KBM-7 (cell line): ENCODE measurements at places on chromosomes 11 and 22.
A peak's percentile ranks its signal among the peaks of the same experiment; 100 is the strongest.

- no peak for DNase-seq
These were observed 2.9 kb downstream of the TEAD1 start for GRCh38 chr11:12677131-12677530.

DNA sequence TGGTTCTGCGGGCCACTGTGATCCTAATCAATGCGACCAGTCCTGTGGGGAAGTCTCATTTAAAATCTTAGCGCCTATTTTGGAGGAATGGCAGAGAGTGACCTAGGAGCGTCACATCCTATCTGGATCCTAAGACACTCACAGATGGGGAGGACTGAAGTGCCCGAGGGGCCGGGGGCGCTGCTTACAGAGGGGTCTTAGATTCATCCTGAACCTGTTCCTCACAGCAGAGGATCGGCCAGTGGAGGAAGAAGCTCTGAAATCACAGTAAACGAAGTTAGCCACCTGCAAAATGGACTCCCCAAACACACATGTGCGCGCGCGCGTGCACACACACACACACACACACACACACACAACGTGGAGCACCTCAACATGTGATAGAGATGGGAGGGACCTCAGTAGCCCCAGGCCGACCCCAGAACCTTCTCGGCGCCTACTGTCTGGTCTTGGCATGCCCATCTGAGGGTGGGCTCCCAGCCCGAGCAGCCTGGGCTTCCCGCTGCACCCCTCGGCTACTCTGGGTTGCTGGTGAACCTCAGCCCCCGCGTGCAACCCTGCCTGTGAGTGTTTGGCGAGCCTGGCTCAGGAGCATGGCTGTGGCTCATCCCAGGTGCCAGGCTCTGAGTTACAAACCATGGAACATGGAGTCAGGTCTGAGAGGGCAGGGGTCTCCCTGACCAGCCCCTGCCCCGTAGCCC lies 613.3 kb downstream of the TBC1D22A start:
- DNase-seq: no peak

- no peak for DNase-seq
These were observed 2.3 kb downstream of the CBX7 start for GRCh38 chr22:39149915-39150847.

GRCh38 chr22:49149721-49150608 lies 677.7 kb downstream of the BRD1 start:
- DNase-seq: no peak

DNA sequence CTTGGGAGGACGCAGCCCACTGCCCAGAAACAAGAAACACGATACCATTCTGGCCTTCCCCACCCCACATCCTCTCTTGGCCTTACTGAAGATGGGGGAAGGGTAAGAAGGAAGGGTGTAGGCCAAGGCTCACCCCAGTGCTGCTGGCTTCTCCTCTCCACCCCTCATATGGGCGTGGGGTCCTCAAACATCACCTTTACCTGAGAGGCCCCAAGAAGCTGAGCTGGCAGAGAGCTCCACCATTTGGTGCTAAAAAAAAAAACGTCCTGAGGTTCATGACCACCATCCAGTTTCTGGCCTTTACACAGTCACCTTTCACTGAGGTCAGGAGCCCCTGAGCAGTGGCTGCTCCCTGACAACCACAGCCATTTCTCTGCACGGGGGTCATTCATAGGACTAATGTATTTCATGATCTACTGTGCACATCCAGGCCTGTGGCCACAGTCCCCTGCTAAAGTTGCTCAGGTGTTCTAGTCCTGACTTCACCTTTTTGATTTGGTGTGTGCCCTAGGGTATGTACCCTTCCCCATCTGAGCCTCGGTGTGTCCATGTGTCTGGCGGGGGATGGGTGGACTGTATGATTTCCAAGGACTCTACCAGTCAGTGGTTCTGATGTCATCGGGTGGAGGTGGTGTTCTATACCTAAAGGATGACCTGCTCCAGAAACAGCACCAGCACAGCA lies 15.1 kb downstream of the RHOG start:
- DNase-seq: no peak

- no peak for DNase-seq
These were observed 24.7 kb downstream of the PC start for GRCh38 chr11:66933531-66933930.

DNA sequence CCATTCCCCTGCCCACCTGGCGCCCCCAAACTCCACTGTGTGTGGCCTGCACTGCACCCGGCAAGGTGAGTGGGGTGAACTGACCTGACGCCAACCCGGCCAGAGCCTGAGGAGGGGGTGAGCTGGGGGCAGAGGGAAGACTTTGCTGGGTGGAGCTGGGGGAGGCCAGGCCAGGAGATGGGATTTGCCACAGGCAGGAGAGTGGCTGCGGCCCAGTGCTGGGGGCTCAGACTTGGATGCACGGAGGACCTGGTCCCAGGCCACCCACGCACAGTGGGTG lies 17.8 kb upstream of the FLRT1 start:
- no peak for DNase-seq

DNA sequence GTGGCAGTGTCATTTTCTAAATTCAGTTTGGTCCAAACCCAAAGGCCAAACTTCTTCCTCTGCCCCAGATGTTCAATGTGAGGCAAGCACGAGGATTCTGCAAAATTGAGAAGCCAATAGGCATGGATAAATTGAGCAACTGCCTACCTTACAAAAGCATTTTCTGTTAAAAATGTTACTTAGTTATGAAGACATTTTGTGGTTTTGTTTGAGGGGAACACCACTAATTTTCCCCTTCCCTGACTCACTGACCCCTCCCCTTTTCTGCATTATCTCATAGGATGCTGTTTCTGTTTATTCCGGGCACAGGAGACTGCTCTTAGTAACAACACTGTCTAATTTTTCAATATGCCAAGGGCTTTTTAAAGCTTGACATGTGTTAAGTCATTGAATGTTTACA lies 462.8 kb downstream of the INSC start:
- no peak for DNase-seq

- no peak for DNase-seq
These were observed 5.9 kb downstream of the SLC17A6 start for GRCh38 chr11:22344081-22344480.

- no peak for DNase-seq
These were observed 5.9 kb downstream of the TPCN2 start for GRCh38 chr11:69054397-69055211.

DNA sequence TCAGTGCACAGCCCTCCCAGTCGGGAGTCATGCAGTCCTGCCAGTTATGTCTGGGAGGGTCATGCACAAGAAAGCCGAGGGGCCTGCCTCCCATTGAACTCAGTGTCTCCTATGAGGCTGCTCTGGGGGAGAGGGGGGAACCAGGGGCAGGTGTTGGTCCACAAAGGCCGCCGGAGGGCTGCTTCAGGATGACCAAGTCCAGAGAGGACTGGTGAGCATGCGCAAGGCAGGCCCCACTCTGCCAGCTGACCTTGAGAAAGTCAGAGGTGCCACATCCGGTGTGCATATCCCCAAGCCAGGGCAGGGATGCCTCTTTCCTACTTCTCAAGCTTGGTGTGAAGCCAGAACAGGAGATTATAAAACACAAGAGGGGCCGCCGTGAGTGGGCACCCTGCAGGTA lies 4.4 kb downstream of the SCN4B start:
- no peak for DNase-seq

GRCh38 chr11:34654483-34655334 lies 33.8 kb downstream of the EHF start:
- peak; percentile 15 for DNase-seq

GRCh38 chr22:44667829-44668189 lies 34.2 kb upstream of the PRR5 start:
- no peak for DNase-seq

DNA sequence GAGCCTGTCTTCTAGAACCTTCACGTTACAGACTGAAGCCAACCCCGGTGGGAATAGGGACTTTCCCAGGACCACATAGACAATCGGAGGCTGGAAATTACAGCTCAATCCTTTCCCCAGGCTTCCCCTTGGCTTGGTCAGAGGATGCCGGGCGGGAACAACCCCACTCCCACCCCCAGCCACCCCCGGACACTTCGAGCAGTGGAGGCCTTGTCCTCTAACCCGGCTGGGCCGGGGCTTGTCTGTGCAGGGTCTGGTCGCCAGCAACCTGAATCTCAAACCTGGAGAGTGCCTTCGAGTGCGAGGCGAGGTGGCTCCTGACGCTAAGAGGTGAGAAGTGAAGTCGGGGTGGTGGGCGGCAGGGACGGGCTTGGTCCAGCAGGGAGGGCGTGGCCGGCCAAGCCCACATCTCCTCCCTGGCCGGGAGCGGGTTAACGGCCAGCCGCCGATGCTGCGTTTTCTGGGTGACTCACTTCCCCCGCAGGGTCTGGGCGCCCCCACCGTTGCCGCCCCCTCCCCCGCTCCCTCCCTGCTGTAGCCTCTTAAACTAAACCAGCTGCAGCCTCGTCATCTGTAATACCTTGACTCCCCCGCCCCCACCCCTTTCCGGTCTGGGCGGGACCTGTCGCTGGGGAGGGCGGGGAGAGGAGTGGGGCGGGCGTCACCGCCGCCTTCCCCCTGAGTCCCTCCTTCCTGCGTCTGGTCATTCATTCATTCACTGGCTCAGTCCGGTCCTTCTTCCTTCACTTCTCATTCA lies 1.5 kb downstream of the LGALS1 start:
- DNase-seq: peak; percentile 96

DNA sequence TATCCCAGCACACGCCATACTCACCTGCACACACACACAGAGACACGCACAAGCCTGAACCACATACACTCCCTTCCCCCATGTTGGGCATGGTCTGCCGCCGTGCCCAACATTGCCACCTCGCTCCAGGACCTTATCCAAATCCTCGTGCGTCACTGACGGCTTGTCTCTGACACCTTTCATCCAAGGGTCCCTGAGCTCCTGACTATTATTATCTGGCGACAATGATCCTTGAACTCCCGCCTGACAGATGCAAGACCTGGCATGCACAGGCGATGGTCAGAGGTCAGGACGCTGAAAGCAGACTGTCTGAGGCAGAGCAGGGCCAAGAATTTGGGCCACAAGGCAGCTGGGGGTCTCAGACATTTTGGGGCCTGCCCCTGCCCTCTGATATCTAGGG lies 4.2 kb downstream of the MB start:
- DNase-seq: no peak

DNA sequence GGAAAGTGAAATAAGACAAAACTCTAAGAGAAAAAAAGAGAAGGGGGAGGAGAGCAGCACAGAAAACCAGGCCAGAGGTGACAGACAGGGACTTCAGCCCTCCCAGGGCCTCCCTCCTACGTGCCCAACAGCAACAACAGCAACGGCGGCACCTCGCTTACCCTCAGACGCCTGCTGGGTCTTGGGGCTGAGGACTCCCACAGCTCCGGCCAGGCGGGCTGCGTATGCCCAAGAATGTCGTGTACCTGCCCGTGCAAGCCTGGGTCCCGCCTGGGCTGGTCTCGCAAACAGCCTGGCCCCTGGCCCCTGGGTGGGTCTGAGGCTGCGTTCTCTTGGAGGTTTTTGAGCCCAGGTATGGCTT lies 30.5 kb downstream of the ARAP1 start:
- no peak for DNase-seq

DNA sequence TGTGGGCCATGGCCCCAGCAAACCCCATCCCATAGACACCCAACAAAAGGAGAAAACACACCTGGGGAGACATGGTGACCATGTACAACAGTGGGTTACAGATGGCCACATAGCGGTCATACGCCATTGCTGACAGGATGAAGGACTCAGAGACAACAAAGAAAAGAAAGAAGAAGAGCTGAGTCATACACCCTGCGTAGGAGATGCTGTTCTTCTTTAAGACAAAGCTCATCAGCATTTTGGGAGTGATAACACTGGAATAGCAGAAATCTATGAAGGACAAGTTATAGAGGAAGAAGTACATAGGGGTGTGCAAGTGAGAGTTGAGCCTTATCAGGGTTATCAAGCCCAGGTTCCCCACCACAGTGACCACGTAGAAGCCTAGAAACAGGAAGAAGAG lies 4.9 kb downstream of the OR8B8 start:
- DNase-seq: no peak

DNA sequence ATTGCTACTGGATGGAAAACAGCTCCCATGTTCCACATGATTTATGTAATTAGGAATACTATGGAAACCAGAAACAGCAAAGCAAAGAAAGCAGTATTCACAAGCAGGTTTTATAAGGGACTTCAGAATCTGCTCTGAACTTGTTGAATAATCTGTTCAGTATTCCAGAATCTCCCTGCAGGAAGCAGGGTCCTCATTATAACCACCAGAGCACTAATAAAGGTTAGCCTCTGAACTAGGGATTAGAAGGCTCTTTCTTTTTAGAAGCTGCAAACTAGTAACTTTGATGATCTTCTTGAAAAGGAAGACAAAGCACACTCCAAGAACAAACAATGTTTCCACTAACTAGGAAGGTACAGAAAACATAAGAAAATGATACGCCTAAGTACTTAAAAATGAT lies 125.8 kb downstream of the DCDC1 start:
- no peak for DNase-seq
